Renal cortex interstitium (tissue), 15 donors: ENCODE measurements at places on chromosomes 12 and 14.

DNA sequence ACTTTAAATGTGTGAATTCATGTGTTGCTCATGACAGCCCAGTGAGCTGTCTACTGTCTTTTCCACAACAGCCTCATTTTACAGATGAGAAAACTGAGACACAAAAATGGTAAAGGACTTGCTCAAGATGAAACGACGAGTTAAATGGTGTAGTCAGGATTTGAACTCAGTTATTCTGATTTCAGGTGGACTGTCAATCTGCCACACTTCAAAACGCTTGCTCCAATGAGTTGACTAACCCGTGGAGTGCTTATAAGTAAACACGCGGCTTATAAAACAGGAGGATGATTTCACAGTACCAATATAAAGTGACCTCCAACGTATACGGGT, 652 bp upstream of the POLE2 start:
- no peak for DNase-seq

- DNase-seq = no peak
Measured at GRCh38 chr14:35535483-35536112, 1.6 kb downstream of the INSM2 start.

- DNase-seq = no peak
Measured at GRCh38 chr12:131281016-131281415, 327.3 kb downstream of the ADGRD1 start.

- DNase-seq = peak; percentile 47
Measured at GRCh38 chr12:132560614-132561426, 49.6 kb downstream of the LRCOL1 start.

DNA sequence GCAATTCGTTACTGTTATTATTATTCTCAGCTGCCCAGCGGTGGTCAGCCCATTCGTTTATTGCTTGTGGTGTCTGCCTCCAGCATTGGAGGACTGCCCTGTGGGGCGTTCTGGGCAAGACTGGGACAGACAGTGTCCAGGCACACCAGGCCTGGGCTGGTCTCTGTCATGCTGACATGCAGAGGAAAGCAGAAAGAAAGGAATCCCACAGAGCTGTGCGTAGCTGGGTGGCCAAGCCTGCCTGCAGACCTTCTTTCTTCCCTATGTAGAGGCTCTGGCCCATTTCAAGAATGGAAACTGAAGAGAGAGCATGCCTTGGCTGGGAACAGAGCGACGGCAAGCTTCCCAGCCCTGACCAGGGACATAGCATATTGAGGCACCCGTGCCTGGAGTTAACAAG, 525.3 kb upstream of the TBX3 start:
- no peak for DNase-seq

- DNase-seq = no peak
Measured at GRCh38 chr12:98916106-98916505, 271.0 kb downstream of the APAF1 start.

GRCh38 chr14:94904636-94905035, 134.7 kb upstream of the GSC start:
- no peak for DNase-seq

- DNase-seq = no peak
Measured at GRCh38 chr14:63295231-63295685, 23.5 kb downstream of the GPHB5 start.

- no peak for DNase-seq
Measured at GRCh38 chr12:53100466-53101151, 2.7 kb upstream of the SOAT2 start.

GRCh38 chr12:119808441-119808840, 68.7 kb downstream of the CIT start:
- DNase-seq = no peak

DNA sequence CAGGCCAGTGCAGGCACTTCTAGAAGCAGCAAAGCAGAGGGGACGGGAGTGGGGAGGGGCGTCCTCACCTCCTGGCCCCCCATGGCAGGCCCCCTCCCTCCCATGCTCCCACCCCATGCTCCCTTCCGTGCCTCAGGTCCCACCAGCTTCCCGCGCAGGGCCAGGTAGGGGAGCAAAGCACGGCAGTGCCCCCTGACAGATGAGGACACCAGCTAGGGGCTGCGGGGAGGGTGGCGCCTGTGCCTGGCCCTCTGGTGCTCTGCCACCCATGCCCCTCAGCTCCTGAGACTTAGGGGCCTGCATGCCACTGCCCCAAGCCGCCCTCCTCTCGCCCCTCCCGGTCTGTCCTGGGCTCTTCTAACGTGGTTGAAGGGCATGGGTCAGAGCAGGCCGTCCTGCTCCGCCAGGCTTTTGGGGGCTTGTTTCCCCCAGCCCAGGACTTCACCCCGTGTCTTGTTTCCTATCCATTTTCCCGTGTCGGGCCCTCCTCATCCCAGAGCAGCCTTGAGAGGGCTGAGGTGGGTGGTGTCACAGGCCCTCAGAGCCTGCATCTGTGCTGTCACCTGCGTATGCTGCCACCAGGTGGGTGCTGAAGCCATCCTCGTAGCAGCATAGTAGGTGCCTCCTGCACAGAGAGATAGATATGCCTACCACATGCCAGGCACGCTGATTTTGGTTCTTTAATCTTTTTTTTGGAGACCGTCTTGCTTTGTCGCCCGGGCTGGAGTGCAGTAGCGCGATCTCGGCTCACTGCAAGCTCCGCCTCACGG, 10.2 kb downstream of the TRMT61A start:
- no peak for DNase-seq

- no peak for DNase-seq
Measured at GRCh38 chr12:89379148-89379838, 27.0 kb upstream of the DUSP6 start.

GRCh38 chr14:20662968-20663732, 21.2 kb upstream of the RNASE4 start:
- no peak for DNase-seq

GRCh38 chr14:68932231-68932630, 46.9 kb downstream of the ACTN1 start:
- no peak for DNase-seq

DNA sequence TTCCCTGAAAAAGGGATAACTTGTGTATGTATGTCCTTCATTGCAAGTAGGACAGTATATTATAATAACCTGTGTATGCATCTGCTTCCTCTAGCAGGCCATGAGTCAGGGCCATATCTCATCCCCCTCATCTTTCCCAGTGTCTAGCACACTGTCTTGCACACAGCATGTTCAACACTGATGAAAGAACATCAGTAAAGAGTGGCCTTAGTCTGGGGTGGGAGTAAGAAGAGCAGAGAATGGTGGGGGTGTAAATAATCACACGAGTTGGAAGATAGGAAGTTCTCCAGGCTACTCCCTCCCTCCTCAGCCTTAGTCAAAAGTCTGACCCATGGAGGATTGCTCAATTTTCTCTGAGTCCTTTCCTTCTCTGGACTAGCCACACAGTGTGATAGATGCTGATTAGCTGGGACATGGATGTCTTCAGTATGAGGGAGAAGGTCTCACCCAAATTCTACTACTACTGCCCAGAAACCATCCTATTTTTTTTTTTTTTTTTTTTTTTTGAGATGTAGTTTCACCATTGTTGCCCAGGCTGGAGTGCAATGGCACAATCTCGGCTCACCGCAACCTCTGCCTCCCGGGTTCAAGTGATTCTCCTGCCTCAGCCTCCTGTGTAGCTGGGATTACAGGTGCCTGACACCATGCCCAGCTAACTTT, 14.6 kb upstream of the SP1 start:
- no peak for DNase-seq
